ENCODE measurements at places on chromosomes 7 and 10. TPM values are rescaled to one million over a fixed set of nuclear protein-coding genes. Genes with fewer than 3 reads are reported as not detected.

Gene HOXA5
- not detected for polyA plus RNA-seq

DNA sequence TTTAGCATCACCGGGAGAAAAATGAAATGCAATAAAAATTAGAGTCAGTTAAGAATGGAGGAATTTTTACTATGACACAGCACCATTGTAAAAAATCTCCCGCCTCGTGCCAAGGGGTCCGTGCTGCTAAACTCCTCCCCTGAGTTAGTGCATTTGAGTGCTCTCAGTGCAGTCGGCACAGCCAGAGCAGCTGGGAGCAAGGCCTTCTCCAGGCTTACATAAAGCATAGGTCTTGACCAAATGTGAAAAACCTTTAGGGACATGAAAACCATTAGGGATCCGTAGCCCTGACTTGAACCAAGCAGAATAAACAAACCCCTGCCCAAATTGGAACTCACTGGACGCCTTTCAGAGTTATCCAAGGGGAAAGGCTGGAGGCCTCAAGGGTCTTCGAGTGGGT is 152.6 kb downstream of the PLCE1 start:
- DNase-seq: no peak

GRCh38 chr7:104943502-104944343 is 70.3 kb upstream of the KMT2E start:
- peak; percentile 95 for DNase-seq

- no peak for DNase-seq
Observed at GRCh38 chr7:1950066-1950451, 280.0 kb downstream of the ELFN1 start.

- no peak for DNase-seq
Observed at GRCh38 chr10:7243139-7243538, 167.7 kb downstream of the SFMBT2 start.

Gene SFRP4
- polyA plus RNA-seq: 0.05 TPM

DNA sequence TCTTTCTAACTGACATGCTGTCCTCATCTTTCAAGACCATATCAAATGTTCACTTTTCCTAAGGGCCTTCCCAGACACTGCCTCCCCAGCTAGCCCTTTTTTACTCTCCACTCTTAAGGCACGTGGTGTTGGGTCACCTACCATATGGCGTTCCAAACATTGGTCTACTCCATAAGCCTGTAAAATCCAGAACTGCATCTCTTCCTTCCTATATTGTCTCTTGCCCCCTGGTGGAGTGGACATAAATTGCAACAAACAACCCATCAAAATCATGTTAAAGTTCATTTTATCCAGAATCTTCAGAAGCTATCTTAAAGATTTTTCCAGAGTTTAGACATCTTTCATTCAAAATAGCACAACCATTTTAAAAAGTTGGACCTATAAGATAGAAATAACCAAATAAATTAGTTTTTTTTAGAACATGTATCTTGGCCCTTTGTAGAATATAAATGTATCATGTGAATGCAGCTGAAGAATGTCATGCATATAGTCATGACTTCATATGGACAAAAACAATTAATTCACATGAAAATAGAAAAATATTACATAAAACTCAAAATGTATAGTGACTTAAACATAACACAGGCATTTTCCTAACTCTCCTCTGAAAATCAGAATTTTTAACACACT is 180.6 kb upstream of the CHRM2 start:
- DNase-seq: peak; percentile 52

DNA sequence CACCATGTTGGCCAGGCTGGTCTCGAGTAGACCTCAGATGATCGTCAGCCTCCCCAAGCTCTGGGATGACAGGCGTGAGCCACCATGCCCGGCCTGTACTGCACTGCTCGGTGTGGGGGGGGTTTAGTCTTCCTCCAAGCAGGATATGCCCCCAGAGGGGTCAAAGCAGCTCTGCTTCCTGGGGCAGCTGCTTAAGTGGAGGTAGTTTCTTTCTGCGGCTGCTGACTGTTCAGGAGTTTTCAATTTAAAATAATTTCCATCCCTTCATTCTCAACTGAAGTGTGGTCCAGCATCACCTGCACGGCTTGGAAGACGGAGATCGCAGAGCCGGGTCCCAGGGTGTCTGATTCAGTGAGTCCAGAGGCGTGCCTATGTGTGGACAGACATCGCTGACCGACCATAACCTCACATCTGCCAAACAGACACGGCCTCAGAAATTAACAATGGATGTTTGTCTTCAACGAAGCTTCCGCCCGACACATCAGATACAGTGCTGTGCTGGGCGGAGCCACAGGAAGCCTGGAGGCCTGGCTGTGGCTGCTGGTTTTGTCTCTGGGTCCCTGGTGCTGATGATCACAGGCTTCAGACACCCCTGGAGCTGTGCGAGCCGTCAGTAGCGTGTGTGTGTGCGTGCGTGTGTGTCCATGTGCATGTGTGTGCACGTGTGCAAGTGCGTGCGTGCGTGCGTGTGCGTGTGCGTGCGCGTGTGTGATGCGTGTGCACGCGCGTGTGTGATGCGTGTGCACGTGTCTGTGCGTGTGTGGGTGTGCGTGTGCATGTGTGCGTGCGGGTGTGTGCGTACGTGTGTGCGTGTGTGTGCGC is 226.5 kb upstream of the PITRM1 start:
- DNase-seq: no peak

Gene HELLS
- 24.5 TPM for polyA plus RNA-seq

DNA sequence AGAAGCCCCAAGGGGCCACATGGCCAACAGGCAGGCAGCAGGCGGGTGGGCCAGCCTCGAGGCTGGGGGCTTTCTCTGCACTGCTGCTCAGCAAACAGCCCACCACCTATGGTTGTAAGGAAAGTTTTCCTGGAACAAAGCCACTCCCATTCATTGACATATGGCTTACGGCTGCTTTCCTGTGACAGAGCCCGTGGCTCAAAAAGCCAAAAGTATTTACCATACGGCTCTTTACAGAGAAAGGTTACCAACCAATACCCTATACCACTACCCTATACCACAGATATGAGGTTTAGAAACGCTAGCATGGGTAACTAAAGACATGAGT is 152.7 kb downstream of the MAD1L1 start:
- no peak for DNase-seq

- no peak for DNase-seq
Observed at GRCh38 chr7:151822541-151823181, 54.3 kb downstream of the PRKAG2 start.

DNA sequence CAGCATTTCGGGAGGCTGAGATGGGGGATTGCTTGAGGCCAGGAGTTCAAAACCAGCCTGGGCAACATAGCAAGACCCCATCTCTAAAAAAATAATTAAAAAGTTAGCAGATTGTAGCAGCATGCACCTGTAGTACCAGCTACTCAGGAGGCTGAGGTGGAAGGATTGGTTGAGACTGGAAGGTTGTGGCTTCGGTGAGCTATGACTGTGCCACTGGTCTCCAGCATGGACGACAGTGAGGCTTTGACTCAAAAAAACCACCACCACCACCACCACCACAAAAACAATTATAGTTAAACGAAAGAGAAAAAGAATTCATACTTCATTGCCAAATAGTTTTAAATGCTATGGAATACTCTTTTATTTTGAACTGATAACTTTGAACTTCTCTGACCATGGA is 63.4 kb downstream of the VTI1A start:
- no peak for DNase-seq

GRCh38 chr7:124201768-124202349 is 169.0 kb upstream of the TMEM229A start:
- DNase-seq: no peak

Gene DPYSL4
- polyA plus RNA-seq: not detected

Gene KIF5B
- polyA plus RNA-seq: 40.3 TPM

DNA sequence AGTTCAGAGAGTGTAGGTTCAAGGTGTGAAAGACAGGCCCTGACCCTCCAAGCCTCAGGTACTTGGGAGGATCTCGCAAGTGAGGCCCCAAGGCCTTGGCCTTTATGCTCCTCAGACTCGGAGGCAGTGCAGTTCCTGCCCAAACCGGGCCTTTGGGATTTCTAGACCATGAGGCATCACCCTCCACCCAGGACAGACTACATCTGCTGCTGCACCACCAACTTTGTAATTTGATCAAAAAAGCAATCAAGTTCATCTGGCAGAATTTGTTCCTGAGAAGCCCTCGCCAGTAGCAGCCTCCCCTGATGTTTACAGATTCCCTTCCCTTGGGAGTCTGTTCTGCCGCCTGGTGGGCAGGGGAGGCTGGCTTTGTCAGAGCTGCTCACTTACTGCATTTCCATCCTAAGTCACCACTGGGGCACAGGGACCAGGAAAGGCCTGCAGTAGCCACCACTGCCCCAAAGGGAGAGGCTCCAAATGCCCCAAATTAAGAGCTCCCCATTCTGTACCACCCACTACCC is 2.1 kb downstream of the CAMK2G start:
- DNase-seq: no peak

Gene UPK3B
- polyA plus RNA-seq: not detected

Gene OR2A1
- polyA plus RNA-seq: not detected

DNA sequence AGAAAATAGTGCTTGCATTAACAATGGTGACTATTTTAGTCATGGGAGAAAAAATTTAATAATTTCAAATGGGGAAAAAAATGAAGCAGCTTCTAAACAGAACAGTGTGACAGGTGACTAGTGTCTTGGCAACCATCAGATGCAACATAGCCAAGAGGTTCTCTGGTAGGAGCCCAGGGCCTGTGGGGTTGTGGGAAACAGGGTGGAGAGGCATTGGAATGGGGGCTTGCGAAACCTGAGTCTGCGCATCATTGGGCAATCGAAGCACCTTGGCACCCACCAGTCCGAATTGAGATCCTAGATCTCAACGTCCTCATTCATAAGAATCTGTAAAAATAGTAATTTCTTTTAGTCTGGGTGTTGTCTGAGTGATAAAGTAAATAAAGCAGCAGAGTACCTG is 19.2 kb upstream of the PARD3 start:
- no peak for DNase-seq
